ENCODE measurements at places on chromosomes 6 and 20.

GRCh38 chr6:7687145-7688111 lies 38.5 kb upstream of the BMP6 start:
- no peak for DNase-seq

GRCh38 chr6:170243791-170244291 lies 47.0 kb downstream of the DLL1 start:
- no peak for DNase-seq

GRCh38 chr20:19975436-19975799 lies 41.7 kb upstream of the NAA20 start:
- no peak for DNase-seq

GRCh38 chr6:21840428-21840827 lies 246.9 kb downstream of the SOX4 start:
- peak; percentile 19 for DNase-seq

DNA sequence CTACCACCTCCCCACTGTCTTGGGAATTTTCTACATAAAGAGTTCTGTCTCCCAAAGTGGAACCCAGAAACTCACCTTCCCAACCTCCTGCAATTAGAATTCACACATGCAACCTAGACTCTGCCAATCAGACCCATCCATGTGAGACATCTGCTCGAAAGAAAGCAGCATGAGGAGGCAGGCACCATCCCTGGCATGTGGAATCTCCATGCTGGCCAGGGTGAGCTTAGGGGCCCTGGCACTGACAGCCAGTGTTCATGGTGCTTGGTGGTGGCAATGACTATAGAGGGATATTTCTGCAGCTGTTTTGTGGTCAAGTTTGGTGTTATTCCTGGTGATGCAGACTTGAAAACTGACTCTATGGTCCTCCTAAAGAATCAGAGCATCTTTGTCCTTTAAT lies 17.4 kb upstream of the FOXF2 start:
- DNase-seq: no peak

DNA sequence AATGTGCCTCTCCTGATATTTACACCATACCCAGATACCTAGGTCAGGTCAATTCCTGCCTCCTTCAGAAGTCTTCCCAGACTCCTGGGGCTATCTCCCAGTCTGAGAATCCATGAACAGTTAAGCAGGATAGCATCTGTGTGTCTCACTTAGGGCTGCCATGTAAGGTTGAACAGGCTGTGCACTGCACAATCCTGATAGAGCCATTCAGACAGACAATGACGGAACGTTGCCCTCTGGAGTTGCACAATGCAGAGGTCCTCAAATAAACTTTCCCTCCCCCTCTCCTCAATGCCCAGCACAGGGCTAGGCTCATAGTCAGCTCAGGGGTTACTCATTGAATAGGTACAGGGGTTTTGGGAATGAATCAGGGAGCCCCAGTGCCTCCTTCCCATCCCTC lies 89.7 kb downstream of the CD40 start:
- DNase-seq: no peak

DNA sequence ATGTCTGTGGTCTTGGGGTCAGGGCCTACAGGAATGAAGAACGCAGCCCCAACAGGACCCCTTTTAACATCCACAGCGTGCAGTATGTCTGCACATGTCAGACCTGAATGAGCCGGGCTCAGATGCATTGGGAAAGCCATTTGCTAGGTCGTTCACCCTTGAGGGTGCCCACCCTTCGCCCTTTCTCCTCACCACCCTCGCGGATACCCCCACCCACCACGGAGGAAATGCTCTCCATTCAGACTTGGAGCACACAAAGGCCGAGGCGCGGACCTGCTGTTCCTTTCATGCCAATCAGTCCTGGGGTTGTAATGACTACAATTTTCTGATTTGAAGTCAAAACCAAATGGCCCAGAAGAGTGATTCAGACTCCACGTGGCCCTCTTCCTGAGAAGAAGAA lies 62.7 kb downstream of the EDN3 start:
- DNase-seq: no peak

DNA sequence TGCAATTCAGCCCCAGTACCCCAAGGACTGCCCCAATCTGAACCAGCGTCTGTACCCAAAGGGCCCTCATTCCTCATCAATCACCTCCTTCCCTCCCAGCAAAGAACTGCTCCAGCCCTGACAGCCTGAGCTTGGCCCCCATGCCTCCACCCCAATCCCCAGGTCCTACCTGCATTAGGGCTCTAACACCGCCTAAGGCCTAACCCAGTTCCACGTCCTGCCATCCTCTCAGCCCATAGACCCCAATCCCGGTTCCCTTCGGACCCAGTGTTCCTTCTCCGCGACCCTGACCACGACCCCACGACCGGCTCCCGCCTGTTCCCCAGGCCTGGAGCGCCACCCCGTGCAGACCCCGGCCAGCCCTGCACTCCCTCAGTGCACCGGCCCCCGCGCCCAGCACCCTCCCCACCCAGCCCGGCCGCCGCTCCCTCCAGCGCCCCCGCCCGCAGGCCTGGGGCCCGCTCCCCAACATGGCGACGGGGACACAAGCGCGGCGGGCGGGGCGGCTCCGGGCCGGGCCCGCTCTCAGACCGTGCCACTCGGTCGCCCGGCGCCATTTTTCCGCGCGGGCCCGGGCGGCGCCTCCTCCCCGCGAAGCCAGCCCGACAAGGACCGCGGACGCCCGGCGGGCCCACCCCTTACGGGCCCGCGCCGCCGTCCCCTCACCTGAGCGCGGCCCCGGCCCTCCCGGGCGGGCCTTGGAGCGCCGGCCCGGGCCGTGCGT lies 483 bp downstream of the NCOA6 start:
- DNase-seq: peak; percentile 58

DNA sequence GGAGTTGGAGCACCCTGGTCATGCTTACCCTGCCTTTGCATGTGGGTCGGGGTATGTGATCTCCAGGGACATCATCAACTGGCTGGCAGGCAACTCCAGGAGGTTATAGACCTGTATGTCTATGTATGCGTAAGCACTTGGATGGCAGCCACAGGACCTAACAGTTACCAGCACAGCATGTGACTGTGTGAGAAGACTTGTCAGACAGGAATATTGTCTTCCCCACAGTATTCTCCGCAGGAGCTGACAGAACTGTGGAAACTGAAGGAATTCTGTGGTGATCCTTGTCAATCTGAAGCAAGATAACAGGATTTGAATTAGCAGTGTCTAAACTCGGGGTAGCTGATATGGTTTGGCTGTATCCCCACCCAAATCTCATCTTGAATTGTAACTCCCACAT lies 59.2 kb downstream of the TMEM244 start:
- DNase-seq: no peak

GRCh38 chr6:18096423-18096822 lies 26.1 kb downstream of the NHLRC1 start:
- DNase-seq: no peak

- no peak for DNase-seq
These were observed 272.2 kb upstream of the FLRT3 start for GRCh38 chr20:14609328-14610221.

Data from fibroblast of skin of scalp (primary cell).